ENCODE measurements at places on chromosomes 16 and 17. TPM values are rescaled to one million over a fixed set of nuclear protein-coding genes. Genes with fewer than 3 reads are reported as not detected.

Gene CDH8
- total RNA-seq, result 1.7 TPM

Gene SCNN1G
- total RNA-seq, result not detected

DNA sequence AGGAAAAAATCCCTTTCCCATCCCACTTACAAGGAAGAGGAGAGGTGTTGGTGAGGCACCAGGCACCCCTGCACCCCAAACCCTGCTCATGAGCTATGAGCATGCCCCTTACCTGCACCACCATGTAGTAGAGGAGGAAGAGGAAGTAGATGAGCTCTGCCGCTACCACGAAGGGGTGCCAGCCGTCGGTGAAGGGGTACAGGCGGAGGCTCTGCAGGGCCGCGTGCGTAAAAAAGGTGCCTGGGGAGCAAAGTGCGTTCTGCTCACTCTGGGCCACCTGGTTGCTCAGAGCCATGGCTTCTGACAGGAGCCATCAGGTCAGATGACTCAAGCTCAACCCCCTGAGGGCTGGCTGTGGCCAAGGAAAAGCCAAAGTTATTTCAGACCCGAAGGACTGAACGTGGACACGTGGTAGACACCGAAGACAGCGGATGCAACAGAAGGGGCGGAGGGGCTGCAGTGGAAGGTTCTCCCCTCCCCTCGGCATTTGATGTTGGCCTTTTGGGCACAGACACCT is 25.3 kb upstream of the GCSH start:
- no peaks in the 10 kb centered on the region for H3K36me3 ChIP-seq
- no peak overlapping the region for H3K4me3 ChIP-seq
- DNase-seq, result no peak
- no peak overlapping the region for H3K27ac ChIP-seq

DNA sequence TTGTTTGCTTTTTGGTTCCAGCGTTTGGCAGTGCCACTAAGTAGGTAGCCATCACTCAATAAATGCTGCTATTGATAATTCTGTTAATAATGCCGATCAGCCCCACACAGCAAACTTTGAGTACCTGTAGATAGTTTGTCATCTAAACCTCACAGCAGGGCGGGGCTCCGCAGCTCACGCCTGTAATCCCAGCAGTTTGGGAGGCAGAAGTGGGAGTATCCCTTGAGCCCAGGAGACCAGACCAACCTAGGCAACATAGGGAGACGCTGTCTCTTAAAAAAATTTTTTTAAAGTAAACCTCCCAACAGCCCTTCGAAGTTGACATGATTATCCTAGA is 1.6 kb downstream of the BFAR start:
- H3K4me1 ChIP-seq, result peaks cover 8% of the 10 kb centered on the region
- no peak for DNase-seq
- no peaks in the 10 kb centered on the region for H3K27me3 ChIP-seq
- no peak overlapping the region for H3K27ac ChIP-seq
- H3K36me3 ChIP-seq, result no peaks in the 10 kb centered on the region
- peak overlapping the region; percentile 60 for H3K4me3 ChIP-seq

GRCh38 chr17:62099532-62099931 is 34.5 kb upstream of the MED13 start:
- H3K4me3 ChIP-seq, result no peak overlapping the region
- DNase-seq, result no peak
- H3K27me3 ChIP-seq, result no peaks in the 10 kb centered on the region
- H3K4me1 ChIP-seq, result no peaks in the 10 kb centered on the region

Gene NPIPB5
- total RNA-seq, result 216 TPM

- peaks cover 4% of the 10 kb centered on the region for H3K4me1 ChIP-seq
- no peaks in the 10 kb centered on the region for H3K36me3 ChIP-seq
- no peak overlapping the region for H3K27ac ChIP-seq
- no peaks in the 10 kb centered on the region for H3K27me3 ChIP-seq
Measured at GRCh38 chr17:17999364-18000029, 26.8 kb downstream of the DRC3 start.

GRCh38 chr17:38676706-38677504 is 2.1 kb upstream of the EPOP start:
- DNase-seq, result peak; percentile 87
- H3K4me3 ChIP-seq, result no peak overlapping the region
- H3K4me1 ChIP-seq, result no peaks in the 10 kb centered on the region
- H3K36me3 ChIP-seq, result no peaks in the 10 kb centered on the region

- DNase-seq, result no peak
- H3K27me3 ChIP-seq, result no peaks in the 10 kb centered on the region
- peaks cover 2% of the 10 kb centered on the region for H3K4me1 ChIP-seq
- no peak overlapping the region for H3K4me3 ChIP-seq
- H3K27ac ChIP-seq, result no peak overlapping the region
- no peaks in the 10 kb centered on the region for H3K36me3 ChIP-seq
Measured at GRCh38 chr17:9367156-9367555, 208.5 kb downstream of the STX8 start.

DNA sequence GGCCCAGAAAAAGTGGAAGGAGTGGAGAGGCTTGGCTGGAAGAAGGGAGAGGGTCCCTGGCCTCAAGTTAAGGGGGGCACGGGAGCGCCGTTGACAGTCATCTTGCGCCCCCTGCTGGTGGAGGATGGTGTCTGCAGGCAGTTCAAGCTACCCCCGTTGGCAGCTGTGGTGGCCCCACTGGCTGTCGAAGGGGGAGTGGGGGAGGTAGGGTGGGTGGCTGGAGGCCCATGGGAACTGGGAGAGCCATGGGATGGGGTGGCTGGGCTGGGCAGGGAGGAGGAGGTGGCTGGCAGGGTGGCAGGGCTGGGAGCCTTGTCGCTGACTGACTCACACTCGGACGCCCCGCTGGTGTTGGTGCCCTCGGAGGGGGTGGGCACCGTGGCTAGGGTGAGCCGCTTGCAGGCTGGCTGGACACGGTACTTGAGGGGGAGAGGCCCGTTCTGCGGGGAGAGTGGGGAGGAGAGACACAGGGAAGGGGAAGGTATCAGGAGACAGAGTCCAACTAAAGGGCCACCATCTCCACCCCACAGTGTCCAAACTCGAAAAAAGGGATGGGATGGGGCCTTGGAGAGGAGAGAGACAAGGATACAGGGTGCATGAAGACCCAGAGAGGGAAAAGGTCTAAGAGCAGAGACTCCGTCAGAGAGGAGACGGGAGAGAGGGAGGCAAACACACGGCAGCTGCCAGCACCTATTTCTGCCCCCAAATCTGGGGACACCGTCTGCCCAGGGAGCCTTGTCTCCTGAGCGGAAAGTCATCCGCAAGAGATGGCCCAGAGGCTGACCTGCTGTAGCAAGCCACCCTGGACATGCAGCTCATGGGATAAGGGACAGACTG is 5.2 kb downstream of the CISD3 start:
- DNase-seq, result peak; percentile 81
- H3K27ac ChIP-seq, result no peak overlapping the region
- H3K4me1 ChIP-seq, result peaks cover 6% of the 10 kb centered on the region
- no peaks in the 10 kb centered on the region for H3K36me3 ChIP-seq
- H3K4me3 ChIP-seq, result no peak overlapping the region

DNA sequence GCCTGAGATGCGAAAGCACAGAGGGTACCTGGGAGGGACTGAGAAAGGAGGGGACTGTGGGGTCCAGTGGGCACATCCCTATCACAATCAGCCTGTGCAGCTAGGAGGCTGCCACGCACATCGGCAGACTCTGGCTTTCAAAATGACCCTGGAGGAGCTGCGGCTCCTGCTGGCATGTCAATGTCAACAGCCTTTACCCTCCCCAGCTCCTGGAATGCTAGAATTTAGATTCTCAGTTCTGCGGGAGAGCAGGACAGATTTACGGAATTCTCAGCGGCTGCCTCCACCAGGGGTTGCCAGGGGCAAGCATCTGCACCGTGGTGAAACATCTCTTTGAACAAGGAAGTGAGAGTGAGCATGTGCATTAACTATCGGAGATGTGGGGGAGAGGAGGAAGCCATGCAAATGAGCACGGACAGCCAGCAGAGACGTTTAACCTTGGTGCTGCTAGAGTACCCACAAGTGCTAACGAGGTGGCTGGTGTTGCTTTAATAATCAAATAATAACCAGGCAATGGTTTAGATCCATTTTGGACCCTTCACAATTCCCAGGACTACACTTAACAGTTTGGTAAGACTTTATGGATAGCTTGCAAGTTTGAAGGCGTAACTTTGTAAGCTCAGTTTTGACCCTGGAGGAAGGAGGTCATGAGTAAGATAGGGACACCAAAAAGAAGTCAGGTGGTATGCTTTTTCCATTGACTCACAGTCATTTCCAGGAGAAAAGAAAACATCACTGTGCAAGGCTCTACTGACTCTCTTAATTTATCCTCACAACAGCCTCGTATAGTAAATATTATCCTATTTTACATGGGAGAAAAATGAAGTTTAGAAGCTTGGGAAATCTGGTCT is 54.1 kb downstream of the XYLT1 start:
- H3K36me3 ChIP-seq, result no peaks in the 10 kb centered on the region
- H3K27ac ChIP-seq, result no peak overlapping the region
- H3K4me1 ChIP-seq, result peaks cover 7% of the 10 kb centered on the region
- no peak overlapping the region for H3K4me3 ChIP-seq

Gene TSEN54
- total RNA-seq, result 23.5 TPM

DNA sequence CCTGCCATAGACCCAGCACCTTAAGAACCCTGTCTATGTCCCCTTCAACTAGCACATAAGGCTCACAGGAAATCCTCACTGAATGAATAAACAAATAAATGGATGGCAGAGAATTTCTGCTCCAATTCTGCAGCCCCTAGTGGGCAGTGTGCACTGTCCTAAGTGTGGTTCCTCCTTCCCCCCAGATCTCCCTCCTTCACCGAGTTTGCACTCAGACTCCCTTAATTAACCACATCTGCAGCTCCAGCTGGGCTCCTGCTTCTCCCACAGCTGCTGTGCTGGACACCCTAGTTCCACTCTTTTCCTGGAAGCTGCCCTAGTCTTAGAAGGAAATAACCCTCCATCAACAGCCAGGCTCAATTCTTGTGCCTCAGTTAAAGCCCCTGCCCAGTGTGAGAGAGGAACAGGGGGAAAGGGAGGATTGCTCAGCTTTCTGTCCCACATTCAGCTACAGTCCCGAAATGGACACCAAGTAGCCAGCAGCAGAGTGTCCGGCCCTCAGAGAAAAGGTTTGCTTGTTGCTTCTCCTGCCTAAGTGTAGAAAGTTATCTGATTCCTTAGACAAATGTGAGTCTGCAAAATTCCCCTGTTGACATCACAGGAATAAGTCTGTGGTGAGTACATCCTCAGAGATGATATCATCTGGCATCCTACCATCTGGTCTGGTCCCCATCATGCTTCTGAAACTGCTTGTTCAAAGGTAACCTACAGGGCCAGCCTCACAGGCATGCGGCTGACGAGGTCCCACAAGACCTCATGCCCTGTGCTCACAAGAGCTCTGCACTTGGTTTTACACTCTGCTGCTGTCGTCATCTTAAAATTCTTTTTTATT is 12.3 kb downstream of the LRRC3C start:
- no peak for DNase-seq
- no peak overlapping the region for H3K4me3 ChIP-seq
- H3K27ac ChIP-seq, result no peak overlapping the region

DNA sequence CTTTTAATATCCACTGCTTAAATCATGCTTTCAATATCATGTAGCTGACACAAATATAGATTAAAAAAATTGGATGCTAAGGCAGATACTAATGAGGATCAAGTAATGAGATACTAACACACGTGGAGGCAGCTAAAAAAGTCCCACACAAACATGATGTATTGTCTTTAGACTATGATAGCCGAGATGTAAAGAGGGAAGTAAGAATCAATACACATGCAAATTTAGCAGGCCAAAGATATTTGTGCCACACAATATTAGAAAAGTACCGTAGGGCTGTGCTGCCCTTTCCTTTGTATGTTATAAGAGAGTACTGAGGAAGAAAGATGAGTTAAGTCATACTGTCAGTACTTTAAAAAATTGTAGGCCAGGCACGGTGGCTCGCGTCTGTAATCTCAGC is 51.4 kb upstream of the STAC2 start:
- H3K27me3 ChIP-seq, result no peaks in the 10 kb centered on the region
- no peaks in the 10 kb centered on the region for H3K4me1 ChIP-seq
- H3K36me3 ChIP-seq, result no peaks in the 10 kb centered on the region
- no peak for DNase-seq
- H3K4me3 ChIP-seq, result no peak overlapping the region

DNA sequence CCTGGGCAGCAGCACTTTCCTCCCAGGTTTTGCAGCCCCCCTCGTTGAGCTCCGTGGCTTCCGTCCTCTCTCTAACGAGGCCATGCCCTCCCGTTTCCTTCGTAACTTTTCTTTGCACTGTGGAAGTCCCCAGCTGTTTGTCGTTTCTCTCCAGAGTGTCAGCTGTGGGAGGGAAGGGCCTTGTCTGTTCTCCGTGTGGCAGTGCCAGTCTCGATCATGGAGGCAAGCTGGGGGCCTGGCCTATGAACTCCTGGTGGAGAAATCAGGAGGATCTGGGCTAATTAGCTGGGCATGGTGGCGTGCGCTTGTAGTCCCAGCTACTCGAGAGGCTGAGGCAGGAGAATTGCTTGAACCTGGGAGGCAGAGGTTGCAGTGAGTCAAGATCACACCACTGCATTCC is 28.3 kb downstream of the TBCD start:
- no peak overlapping the region for H3K27ac ChIP-seq
- H3K36me3 ChIP-seq, result no peaks in the 10 kb centered on the region
- H3K27me3 ChIP-seq, result no peaks in the 10 kb centered on the region

DNA sequence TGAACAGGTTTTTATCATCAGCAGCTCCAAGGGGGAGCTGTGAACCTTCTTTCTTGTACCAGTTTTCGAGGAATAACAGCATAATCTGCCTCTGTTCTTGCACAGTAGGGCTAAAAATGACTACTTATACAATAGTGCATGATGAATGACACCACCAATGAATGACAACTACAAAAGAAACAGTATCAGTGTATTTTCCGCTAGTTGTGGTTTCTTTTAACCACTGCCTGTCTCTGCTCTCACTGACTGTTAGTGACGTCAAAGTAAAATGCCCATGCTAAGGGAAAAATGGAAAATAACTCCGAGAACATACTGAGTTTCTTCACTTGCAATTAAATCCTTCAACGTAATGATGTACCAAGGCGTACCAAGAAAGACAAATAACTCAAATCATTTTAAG is 294.9 kb downstream of the MAP2K6 start:
- H3K27ac ChIP-seq, result no peak overlapping the region
- no peak for DNase-seq
- no peaks in the 10 kb centered on the region for H3K36me3 ChIP-seq
- no peak overlapping the region for H3K4me3 ChIP-seq
- H3K27me3 ChIP-seq, result no peaks in the 10 kb centered on the region
- H3K4me1 ChIP-seq, result no peaks in the 10 kb centered on the region

- H3K4me3 ChIP-seq, result no peak overlapping the region
- no peak for DNase-seq
- H3K27me3 ChIP-seq, result no peaks in the 10 kb centered on the region
- no peak overlapping the region for H3K27ac ChIP-seq
Measured at GRCh38 chr17:1951920-1952319, 73.2 kb downstream of the RTN4RL1 start.

- no peaks in the 10 kb centered on the region for H3K36me3 ChIP-seq
- H3K27ac ChIP-seq, result no peak overlapping the region
- DNase-seq, result no peak
- no peaks in the 10 kb centered on the region for H3K4me1 ChIP-seq
- no peaks in the 10 kb centered on the region for H3K27me3 ChIP-seq
Measured at GRCh38 chr17:60127068-60128064, 22.4 kb upstream of the CA4 start.

- H3K27ac ChIP-seq, result no peak overlapping the region
- no peak overlapping the region for H3K4me3 ChIP-seq
- H3K27me3 ChIP-seq, result no peaks in the 10 kb centered on the region
- H3K4me1 ChIP-seq, result no peaks in the 10 kb centered on the region
- no peaks in the 10 kb centered on the region for H3K36me3 ChIP-seq
- no peak for DNase-seq
Measured at GRCh38 chr16:80277182-80277581, 263.6 kb upstream of the DYNLRB2 start.

Gene CD300H
- not detected for total RNA-seq
